ENCODE measurements at places on chromosomes 7 and 10.

- H3K36me3 ChIP-seq = no peaks in the 10 kb centered on the region
- no peak overlapping the region for H3K4me3 ChIP-seq
- no peaks in the 10 kb centered on the region for H3K27me3 ChIP-seq
- DNase-seq = no peak
Measured at GRCh38 chr7:75762350-75762917, 9.6 kb downstream of the CCL26 start.

DNA sequence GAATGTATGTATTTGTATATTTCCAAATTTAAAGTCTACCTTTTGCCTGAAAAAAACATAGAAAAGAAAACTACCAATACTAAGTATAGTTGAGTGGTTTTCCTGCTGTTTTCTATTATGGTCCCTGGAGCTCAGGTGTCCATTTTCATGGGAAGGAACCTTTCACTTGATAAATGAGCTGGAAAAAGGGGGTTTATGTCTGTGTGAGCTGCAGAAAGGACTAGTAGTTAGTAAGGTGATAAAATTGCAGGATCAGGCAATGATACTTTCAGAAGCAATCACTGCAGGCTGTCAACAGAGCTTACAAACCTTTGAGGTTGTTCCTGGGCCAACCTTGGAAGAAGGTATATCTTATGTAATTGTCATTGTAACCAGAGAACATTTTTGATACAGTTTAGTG, 48.0 kb downstream of the ST7 start:
- no peak overlapping the region for H3K4me3 ChIP-seq
- no peak for DNase-seq
- no peaks in the 10 kb centered on the region for H3K27me3 ChIP-seq
- H3K4me1 ChIP-seq = peaks cover 17% of the 10 kb centered on the region

GRCh38 chr7:155809332-155809946, 2.8 kb downstream of the SHH start:
- H3K36me3 ChIP-seq = peaks cover 1% of the 10 kb centered on the region
- H3K27me3 ChIP-seq = peaks cover 92% of the 10 kb centered on the region
- DNase-seq = no peak
- H3K27ac ChIP-seq = no peak overlapping the region
- peaks cover 34% of the 10 kb centered on the region for H3K4me1 ChIP-seq
- H3K4me3 ChIP-seq = peak overlapping the region; percentile 56

DNA sequence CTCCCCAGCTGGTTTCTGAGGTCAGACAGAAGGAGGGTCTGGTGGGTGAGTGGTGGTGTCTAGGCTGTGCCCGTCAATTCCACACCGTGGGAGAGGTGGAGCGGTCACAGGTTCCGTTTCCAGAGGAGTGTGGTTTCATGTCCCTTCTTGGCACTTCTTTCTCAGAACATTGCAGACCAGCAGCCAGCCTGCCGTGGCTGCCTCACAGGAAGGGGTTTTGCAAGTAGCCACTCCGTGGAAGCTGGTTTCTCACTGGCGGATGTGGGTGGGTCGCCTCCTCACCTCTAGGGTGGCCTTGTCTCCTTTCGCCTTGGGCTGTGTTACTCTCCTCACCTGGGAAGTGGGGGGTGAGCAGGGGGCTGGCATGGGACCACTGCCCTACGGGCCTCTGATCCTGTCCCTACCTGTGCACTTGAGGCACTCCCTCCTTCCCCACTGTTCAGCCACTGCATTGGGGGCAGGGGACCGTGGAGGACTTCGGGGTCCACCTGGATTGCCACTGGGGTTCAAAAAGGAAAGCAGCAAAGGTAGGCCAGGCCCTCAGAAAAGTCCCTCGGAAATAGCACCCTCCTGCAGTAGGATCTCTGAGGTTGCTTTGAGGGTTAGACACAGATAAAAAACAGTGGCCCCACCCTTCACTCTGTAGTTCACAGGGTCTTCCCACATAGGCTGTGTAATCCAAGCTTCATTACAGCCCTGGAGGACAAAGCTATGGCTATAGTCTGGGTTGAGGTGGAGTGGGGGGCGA, 33.9 kb downstream of the TSPAN14 start:
- DNase-seq = no peak
- H3K27me3 ChIP-seq = no peaks in the 10 kb centered on the region
- peaks cover 20% of the 10 kb centered on the region for H3K36me3 ChIP-seq

DNA sequence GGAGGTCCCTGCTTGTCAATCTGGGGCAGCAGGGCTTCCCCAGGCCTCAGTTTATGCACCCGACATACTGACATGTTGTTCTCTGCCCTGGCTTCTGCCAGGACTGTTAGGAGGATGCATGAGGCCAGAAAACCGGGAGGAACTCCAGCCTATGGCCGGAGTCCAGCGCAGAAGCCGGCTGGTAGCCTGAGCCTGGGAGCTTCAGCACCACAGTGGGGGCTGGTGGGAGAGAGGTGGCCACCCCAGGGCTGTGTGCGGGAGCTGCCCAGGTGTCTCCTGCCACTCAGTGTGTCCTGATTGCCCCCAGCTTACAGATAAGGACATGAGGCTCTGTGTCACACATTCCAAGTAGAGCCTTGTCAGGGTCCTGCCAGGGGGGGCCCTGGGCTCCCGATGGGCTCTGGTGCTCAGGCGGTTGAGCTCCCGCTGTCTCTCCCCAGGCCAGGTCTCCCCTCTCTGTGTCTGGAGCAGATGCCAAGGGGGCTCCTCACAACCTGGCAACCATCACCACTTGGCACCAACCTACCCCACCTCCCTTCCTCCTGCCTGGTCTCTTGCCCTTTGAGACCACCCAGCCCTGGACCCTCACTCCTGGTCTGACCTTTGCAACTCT, 32.3 kb downstream of the PPIF start:
- H3K36me3 ChIP-seq = no peaks in the 10 kb centered on the region
- no peaks in the 10 kb centered on the region for H3K27me3 ChIP-seq
- peak overlapping the region; percentile 6 for H3K27ac ChIP-seq
- no peak overlapping the region for H3K4me3 ChIP-seq
